ENCODE measurements at places on chromosomes 16 and 17.

DNA sequence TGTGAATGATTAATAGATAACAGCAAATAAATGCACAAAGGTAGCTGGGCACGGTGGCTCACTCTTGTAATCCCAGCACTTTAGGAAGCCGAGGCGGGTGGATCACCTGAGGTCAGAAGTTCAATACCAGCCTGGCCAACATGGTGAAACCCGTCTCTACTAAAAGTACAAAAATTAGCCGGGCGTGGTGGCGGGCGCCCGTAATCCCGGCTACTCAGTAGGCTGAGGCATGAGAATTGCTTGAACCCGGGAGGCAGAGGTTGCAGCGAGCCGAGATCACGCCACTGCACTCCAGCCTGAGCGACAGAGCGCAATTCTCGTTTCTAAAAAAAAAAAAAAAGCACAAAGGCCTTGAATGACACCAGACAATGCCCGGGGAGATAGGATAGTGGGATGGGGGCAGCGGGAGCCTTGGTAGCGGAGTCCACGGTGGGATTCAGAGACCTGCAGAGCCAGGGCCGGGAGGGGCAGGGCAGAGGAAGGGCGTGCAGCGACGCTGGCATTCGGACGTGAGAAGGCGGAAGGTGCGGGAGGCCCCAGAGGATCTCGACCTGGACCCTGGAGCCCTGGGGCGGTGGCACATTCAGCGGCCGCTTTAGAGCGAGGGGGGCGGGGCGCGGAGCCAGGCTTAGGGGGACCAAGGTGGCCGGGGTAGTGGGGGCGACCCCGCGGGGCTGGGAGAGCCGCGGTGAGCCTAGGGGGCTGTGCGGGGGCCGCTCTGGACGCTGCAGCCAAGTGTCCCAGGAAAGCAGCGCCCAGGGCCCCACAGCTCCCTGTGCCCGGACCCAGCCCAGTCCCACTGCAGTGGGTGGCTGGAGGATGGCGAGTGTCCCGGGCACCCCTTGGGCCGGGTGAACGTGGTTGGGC, 999 bp upstream of the FLYWCH2 start:
- DNase-seq: peak; percentile 77

- no peak for DNase-seq
These were observed 167.1 kb downstream of the CCDC182 start for GRCh38 chr17:57577751-57578607.

DNA sequence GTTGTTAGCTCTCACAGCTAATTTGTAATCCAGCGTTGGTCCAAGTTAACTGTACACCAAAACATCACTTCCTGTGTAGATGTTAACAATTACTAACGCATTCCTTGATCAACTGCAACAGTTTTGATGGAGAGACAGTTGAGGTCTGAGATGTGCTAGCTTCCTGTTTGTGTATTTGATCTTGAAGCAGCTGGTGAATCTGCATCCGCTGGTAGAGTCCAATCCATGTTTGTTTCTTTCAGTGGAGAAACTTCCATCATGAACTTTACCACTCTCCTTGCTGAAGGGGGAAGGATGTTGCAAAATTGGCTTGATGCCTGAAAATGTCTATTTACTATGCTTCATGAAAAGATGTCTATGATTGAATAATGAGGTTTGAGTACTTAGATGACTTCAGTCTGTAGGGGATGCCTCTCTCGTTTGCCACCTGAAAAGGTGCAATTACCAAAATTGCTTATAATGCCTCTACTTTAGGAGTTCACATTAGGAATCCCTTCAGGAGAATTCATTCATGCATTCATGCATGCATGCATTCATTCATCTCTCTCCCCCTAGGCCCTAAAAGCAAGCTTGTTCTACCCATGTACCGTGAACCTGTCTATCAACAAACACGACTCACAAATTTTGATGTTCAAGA, 39.6 kb upstream of the ZKSCAN2 start:
- DNase-seq: no peak

- DNase-seq: peak; percentile 76
These were observed 12.6 kb upstream of the OR1F1 start for GRCh38 chr16:3175157-3176093.

DNA sequence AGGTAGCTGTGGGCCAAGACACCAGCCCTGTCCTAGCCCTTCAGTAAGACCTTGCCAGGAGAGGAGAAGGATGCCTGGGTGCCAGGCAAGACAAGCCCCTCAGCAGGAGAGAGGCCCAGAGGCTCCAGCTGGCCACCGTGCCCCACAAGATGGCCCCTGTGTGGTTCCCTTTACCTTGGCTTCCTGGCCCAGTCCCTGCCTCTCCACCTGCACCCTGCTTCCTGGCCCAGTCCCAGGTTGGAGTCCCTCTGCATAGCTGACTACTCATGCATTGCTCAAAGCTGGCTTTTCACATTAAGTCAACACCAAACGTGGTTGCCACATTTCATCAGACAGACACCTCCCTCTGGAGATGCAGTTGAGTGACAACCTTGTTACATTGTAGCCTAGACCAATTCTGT, 4.0 kb downstream of the SYNGR3 start:
- DNase-seq: no peak

GRCh38 chr16:50676684-50677225, 4.4 kb downstream of the SNX20 start:
- DNase-seq: no peak

DNA sequence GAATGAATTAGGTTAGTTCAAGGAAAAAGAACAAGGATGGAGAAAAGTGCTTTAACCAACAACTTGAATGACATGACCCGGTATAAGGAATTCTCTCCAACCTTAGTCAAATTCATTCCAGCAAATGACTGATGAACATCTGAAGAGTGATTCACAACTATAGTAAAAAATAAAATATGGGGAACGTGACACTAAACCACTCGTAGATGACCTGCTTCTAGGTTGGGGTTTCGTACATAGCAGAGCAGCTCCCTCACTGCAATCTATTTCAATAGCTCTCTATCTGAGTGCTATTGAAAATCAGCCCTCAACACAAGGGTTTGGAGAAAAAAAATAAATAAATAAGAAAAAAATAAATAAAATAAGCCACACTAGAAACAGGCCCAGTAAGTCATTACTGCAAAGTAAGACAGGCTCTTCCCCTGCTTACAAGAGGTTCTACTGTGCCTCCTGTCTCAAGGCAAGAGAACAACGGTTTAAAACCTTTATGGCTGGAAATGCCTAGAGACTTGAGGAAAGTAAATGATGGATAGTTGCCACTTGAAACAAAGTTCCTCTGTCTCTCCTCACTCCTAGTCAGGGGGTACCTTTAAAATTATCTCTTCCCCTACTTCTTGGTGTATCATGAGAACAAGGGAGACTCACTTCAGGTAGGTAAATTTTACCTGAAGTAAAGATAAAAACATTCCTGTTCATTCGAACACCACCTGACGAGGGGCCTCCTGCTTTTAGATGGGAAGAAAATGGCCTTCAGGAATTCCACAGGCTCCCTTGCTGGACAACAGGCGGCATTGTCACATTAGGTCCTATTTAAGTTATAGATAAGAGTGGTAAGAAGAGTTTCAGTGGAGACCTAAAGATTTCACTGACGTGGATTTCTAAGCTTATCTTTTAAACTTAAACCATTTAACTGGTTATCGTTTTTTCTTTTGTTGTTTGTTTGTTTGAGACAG, 20.5 kb downstream of the COG7 start:
- no peak for DNase-seq

- DNase-seq: no peak
These were observed 9.9 kb downstream of the LGALS3BP start for GRCh38 chr17:78969865-78970264.

DNA sequence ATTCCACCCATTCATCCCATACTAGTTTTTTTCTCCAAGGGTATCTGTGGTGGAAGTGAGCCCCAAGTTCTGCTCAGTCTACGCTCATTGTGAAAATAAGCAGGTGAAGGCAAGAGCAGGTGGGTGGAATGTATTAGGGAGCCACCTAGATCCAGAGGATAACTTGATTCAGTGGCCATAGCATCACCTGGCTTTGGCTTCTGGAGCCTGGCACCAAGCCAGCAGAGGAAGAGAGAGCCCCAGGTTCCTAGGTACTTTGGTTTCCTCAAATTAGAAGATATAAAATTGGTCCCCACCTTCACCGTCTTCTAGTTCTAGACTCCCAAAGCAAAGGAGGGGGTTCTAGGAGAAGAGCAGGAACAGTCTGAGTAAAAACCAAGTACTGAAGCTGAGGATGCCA, 4.1 kb downstream of the FXR2 start:
- DNase-seq: no peak

DNA sequence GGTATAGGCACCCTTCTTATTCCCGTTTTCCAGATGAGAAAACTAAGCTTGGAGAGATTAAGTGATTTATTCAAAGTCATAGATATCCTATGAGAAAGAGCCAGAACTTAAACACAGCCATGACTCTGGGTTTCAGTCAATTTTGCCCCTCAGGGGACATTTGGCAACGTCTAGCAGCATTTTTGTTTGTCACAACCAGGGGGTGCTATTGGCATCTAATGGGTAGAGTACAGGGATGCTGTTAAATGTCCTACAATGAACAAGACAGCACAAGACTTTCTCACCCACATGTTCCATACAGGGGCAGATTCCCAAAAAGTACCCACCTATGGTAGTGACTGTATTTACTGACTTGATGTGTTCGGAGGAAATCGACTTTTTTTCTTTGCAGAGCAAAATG, 4.8 kb upstream of the SHISA9 start:
- DNase-seq: peak; percentile 76

GRCh38 chr16:60127196-60127595, 1393.1 kb upstream of the GOT2 start:
- DNase-seq: no peak

- DNase-seq: no peak
These were observed 8.2 kb downstream of the MTSS2 start for GRCh38 chr16:70677499-70678120.
